DMS53 (cell line): ENCODE measurements at places on chromosomes 2 and 18.

- no peak for DNase-seq
Measured at GRCh38 chr2:60972889-60973656, 44.4 kb upstream of the PEX13 start.

- peak; percentile 66 for DNase-seq
Measured at GRCh38 chr18:60232541-60232940, 140.0 kb downstream of the MC4R start.

GRCh38 chr2:169007356-169007755 lies 23.8 kb downstream of the ABCB11 start:
- DNase-seq, result no peak

DNA sequence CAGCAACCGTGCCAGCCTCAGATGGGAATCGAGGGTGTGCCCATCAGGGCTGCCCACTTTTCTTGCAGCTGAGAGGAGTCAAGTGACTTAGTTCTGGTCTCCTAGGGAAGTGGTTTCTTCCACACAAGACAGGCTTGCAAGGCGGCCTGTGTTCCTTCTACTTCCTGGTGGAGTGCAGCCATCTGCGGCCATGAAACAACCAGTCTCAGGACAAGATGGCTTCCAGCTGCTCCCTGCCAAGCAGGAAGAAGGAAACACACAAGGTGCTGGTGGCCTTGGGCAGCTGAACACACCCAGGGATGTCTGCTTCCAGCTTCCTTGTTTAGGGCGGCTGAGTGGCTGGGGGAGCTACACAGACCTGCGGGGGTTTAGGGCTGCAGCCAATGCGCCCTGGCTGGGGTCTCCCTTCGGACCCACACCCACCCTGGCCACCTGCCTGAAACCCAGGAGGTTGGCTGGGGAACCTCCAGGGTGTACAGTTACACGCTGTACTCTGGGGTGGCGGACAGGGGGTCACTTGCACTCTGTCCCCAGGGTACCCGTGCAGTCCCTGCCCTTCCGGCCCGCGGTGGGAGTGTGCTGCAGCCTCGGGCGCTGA lies 34.7 kb downstream of the PTPN18 start:
- peak; percentile 25 for DNase-seq

GRCh38 chr2:134491771-134492441 lies 226.9 kb downstream of the TMEM163 start:
- peak; percentile 93 for DNase-seq

DNA sequence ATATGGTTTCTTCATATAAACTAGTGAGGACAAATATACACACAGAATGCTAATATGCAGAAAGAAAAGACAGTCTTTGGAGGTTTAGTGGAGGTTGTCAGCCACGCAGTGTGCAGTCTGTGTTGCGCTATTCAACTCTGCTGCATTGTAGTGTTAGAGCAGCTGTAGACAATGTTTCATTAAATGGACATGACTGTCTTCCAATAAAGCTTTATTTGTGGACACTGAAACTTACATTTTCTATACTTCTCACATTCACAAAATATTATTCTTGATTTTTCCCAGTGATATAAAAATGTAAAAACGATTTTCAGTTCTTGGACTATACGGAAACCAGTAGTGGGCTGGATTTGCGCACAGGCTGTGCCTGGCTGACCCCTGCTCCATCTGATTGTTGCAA lies 13.3 kb downstream of the TTC27 start:
- no peak for DNase-seq
